ENCODE measurements at places on chromosomes 7 and 10.

- DNase-seq, result no peak
Observed at GRCh38 chr7:74093671-74094223, 10.1 kb downstream of the LIMK1 start.

- no peak for DNase-seq
Observed at GRCh38 chr7:30970594-30971094, 6.9 kb downstream of the GHRHR start.

DNA sequence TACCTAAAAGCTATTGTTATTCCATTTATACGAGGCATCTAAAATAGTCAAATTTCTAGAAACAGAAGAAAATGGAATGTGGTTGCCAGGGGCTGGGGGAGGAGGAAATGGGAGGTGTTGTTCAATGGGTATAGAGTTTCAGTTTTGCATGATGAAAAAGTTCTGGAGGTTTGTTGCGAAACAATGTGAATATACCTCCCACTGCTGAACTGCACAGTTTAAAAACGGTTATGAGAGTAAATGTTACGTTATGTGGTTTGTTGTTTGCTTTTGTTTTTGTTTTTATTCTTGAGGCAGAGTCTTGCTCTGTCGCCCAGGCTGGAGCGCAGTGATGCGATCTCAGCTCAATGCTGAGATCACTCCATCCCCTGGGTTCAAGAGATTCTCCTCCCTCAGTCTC is 64.9 kb upstream of the NRBF2 start:
- DNase-seq, result no peak

DNA sequence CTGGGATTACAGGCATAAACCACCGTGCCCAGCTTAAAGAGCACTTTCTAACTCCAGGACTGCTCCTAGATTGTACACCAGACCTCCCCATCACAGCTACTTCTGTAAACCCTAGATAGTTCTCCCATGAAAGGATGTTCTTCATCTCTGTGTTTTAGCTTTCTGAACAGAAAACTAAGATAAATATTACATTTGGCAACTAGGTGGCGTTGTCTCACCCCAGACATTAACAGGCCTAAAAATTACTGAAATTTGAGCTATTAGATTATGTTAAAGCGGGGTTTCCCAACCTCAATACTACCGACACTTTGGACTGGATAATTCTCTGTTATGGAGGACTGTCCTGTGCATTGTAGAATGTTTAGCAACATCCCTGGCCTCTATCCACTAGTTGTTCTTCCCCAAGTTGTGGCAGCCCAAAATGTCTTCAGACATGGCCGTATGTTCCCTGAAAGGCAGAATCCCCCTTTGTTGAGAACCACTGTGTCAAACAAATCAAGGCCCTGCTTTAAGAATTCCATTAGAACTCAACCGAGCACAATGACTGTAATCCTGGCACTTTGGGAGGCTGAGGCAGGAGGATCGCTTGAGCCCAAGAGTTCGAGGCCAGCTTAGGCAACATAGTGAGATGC is 19.1 kb downstream of the ATOH7 start:
- DNase-seq, result no peak

GRCh38 chr10:120742373-120742772 is 108.8 kb upstream of the WDR11 start:
- no peak for DNase-seq

DNA sequence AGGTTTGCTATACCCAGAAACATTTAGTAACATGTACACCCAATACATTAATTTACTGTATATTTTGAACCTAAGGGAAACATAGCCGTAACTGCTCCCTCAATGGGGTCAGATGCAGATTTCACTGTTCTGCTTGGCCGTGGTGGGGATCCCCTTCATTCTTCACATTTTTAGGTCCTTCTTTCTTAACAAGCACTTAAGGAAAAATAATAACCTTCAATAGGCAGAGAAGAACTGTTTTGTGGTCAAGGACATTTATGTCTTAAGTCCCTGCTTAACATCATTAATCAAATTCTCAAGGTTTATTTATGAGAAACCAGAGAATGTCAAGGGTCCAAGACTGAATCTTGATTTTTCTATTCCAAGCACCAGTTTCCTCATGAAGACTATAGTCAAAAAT is 592.1 kb upstream of the ANKRD30A start:
- DNase-seq, result no peak

GRCh38 chr10:121078036-121078435 is 226.9 kb downstream of the WDR11 start:
- DNase-seq, result no peak

DNA sequence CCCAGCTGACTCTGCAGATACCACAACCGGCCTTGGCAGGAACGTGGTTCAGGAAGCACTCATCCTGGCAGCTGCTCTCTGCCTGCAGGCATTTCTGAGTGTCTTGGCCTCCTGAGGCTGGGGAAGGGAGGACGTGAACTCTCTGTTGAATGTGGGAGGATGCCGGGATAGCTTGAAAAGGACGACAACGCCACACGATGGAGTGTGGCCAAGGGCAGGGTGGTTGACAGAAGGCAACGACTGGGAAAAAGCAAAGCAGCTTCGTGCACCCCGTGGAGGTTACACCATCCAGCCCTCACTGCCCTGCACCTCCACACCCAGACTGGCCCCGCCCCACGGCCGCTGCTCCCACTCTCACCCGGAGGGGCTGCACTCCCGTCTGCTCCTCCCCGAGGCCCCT is 466.1 kb upstream of the FOXK1 start:
- DNase-seq, result no peak

DNA sequence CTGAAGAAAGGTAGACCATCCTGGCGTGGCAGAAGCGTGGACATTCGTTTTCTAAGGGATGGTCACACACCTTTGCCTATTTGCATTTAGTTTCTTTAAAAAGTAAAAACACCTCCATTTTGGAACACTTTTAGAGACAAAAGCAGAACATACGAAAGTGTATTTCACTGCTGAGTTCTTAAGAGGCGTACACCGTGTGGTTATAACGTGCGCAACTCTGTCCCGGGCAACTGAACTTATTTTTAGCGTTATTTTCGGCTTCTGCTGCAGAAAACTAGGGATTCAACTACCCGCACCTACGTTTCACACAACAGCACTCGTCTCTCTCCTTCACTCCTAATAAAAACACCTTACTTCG is 557 bp upstream of the LSM8 start:
- no peak for DNase-seq

- DNase-seq, result no peak
Observed at GRCh38 chr7:7798510-7798909, 80.1 kb upstream of the RPA3 start.

DNA sequence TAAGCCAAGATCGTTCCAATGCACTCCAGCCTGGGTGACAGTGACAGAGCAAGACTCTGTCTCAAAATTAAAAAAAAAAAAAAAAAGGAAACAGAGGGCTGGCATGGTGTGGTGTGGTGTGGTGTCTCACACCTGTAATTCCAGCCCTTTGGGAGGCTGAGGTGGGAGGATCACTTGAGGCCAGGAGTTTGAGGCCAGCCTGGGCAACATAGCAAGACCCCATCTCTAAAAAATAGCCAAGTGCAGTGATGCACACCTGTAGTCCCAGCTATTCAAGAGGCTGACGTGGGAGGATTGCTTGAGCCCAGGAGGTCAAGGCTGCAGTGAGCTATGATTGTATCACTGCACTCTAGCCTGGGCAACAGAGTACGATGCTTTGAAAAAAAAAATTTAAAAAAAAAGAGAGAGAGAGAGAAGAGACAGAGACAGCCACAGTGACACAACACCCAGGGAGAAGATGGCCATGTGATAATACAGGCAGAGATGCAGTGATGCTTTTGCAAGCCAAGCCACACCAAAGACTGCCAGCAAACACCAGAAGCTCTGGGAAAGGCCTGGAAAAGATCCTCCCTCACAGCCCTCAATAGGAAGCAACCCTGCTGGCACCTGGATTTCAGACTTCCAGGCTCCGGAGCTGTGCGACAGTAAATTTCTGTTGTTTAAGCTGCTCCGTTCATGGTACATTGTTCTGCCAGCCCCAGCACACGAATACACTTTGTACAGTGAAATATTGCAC is 19.3 kb upstream of the SRRM3 start:
- DNase-seq, result no peak

- no peak for DNase-seq
Observed at GRCh38 chr7:116236020-116236630, 25.8 kb downstream of the TES start.

GRCh38 chr10:82071231-82071630 is 196.2 kb downstream of the NRG3 start:
- no peak for DNase-seq

DNA sequence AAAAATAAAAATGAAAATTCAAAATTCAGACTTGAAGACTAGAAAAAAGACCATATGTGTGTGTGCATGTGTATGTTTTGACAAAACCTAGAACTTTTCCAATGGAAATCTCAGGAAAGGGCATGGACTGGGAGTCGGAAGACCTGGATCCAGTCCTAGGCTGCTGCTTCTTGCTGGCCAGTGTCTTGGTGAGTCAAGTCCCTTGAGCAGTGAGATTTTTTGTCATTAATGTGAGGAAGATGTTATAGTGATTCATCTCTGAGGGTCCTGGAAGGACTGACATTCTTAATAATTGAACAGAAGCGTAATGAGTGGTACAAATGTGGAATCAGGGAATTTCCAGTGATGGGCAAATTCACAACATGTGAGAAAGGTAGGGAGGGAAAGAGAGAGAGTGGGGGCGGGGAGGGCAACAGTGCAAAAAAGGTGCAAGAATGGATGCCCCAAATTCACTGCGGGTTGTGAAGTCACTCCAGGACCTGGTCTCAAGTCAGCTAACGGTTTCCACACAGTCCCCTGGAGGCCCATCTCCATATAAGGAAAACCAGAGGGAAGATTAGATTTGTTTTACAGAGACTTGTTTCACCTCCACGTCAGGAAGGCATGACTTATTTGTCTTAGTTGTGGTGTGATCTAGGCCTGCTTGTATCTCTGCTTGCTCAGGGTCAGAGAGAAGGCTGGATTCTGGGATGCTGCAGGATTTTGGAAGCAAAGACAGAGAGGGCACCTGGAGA is 201.7 kb downstream of the BUB3 start:
- no peak for DNase-seq

GRCh38 chr7:39458061-39458745 is 108.0 kb upstream of the YAE1 start:
- DNase-seq, result no peak

GRCh38 chr10:15763006-15763405 is 43.3 kb upstream of the ITGA8 start:
- no peak for DNase-seq

- no peak for DNase-seq
Observed at GRCh38 chr7:100516135-100516812, 22.7 kb upstream of the AGFG2 start.

- no peak for DNase-seq
Observed at GRCh38 chr10:78274491-78274890, 240.8 kb downstream of the RPS24 start.

GRCh38 chr7:112423987-112424386 is 26.3 kb upstream of the IFRD1 start:
- no peak for DNase-seq

GRCh38 chr7:11232462-11232861 is 258.8 kb downstream of the PHF14 start:
- no peak for DNase-seq

DNA sequence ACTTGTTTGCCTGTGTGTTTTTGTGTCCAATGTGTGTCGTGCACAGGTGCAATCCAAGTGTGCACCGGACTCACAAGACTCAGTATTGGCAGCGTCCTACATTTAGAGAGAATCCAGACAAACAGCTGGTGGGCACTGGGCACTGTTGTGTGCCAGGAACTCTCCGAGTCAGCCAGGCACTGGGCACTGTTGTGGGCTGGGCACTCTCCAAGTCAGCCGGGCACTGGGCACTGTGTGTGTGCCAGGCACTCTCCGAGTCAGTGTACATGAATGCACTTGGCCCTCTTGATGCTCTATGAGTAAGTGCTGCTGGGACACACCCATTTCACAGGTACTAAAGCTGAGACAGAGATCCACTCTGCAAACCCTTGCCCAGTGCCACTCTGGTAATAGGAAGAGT is 303.5 kb downstream of the PTPRN2 start:
- DNase-seq, result no peak

GRCh38 chr10:21069278-21069677 is 172.2 kb upstream of the NEBL start:
- no peak for DNase-seq

DNA sequence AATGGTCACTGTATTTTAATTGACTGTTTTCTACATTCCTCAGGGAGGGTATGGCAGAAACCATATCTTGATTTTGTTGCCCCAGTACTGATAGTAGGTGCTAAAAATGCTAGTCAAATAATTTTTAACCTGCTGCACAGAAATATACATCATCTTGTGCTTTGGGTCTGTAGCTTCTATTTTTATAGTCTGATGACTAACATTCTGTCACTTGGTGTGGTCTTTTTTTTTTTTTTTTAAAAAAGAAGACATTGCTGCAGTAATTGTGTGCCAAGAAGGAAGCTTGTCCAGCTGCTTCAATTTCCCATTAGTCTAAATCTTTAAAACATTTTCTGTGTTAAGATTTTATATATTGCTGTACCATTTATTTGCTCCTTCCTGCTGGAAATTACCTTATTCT is 83.6 kb downstream of the ICA1 start:
- no peak for DNase-seq

- no peak for DNase-seq
Observed at GRCh38 chr10:115950320-115950719, 322.7 kb downstream of the GFRA1 start.

All from esophagus squamous epithelium (tissue), 5 donors.